HS-27A (cell line): ENCODE measurements at places on chromosomes 13 and 19.

GRCh38 chr13:40193286-40194223 is 472.9 kb downstream of the FOXO1 start:
- DNase-seq = no peak

DNA sequence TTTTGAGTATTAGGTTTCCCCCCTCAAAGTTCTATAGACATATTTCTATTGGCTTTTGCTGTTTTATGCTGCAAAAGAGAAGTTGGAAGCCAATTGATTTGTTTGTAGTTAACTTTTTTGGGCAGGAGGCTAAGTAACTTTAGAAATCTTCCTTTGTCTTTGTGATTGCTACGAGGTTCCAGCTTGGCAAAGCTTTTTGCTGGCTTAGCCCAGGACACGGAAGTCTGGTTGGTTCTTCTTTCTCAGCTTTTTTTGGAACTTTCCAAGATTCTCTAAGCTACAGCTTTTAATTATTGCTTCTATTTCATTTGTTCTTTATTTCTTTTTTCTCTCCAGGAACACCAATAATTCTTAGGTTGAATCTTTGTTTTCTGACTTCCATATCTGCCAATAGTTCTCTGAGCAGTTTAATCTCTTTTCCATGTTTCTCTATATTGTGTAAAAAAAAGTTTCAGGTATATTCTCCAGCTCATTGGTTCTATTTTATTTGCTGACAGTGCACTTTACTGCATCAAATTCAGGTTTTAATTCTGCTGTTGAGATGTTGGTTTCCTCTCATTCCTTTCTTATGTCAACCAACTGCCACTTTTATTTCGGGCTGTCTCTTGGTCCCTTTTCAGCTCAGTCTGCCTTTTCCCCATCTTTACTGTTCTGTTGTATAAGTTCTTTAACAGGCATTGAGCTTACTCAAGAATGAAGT is 27.8 kb downstream of the MBNL2 start:
- no peak for DNase-seq

DNA sequence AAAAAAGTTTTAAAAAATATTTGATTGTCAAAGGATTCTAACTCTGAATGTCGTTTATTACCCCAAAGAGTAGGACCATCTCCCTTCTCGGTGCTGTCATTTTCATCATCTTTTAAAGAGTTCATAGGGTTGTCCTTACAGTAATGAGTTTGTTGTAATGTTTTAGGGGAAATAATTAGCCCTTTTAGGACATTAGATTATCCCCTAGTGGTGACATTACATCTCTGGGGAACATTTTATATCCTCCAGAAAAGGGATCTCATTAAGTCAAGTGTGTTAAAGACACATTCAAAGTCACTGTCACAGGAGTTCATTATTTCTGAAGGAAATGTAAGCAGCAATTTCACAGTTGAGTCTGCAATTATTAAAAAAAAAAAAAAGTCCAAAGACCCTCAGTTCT is 99.3 kb upstream of the GJB6 start:
- no peak for DNase-seq

- DNase-seq = peak; percentile 8
Observed at GRCh38 chr13:31101472-31102170, 60.1 kb downstream of the HSPH1 start.

GRCh38 chr19:49502866-49503581 is 6.8 kb downstream of the RPS11 start:
- DNase-seq = no peak

- peak; percentile 27 for DNase-seq
Observed at GRCh38 chr19:54172471-54173358, at the start of gene TMC4. TSS of gene TMC4 (minus strand) at chr19:54173160. CDS start at chr19:54173117, 43 bp downstream.

GRCh38 chr19:17001603-17002183 is 24.9 kb downstream of the CPAMD8 start:
- no peak for DNase-seq

DNA sequence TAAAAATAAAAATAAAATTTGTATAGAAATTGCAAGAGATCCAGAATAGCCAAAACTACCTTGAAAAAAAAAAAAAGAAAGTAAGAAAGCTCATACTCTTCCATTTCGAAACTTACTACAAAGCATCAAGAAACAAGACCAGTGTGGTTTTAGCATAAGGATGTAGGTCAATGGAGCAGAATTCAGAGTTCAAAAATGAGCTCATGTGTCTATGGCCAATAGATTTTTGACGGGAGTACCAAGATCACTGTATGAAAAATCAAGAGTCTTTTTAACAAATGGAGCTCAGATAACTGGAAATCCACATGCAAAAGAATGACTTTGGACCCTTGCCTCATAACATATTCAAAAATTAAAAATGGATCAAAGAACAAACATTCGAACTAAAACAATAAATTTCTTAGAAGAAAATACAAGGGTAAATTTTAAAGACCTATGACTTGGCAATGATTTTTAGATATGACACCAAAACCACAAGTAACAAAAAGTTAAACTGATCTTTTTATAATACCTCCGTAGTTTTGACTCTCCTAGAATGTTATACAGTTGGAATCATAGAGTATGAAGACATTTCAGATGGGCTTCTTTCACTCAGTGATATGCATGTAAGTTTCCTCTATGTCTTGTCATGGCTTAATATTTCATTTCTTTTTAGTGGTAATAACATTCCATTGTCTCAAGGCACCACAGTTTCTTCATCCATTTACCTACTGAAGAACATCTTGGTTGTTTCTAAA is 43.2 kb downstream of the KLF12 start:
- DNase-seq = no peak

GRCh38 chr13:111642156-111642767 is 321.8 kb downstream of the TEX29 start:
- no peak for DNase-seq

DNA sequence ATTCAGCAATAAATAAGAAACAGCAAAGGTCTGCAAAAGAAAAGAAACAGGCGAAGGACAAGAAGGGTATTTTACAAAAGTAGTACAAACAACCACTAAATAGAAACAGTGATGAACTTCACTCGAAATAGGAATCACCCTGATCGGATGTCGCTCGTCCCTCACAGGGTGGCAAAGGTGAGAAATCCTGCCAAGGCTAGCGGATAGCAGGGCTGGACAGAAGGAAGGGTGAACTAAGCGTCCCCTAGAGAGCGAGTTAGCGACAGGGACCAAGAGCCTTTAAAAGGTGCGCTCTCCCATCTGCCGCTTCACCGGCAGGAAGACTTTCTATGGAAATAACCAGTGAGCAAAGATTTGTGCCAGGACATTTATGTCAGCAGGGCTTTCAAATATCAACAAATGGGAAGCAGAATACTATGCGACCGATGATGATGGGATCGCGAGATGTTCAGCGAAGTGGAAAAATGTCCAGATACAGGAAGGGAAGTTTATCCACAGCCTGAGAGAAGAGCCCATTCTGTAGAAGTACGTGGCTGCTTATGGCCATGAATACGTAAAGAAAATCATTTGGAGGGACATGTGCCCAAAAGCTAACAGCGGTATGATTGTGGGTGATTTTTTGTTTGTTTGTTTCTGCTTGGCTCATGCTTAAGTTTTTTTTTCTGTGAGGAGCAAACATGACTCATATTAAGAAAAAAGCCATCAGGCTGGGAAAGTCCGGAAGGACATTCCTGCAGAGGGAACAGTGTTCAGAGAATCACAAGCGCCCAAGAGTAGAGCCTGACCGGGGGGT is 18.9 kb downstream of the ELAVL1 start:
- no peak for DNase-seq

GRCh38 chr19:48190288-48190884 is 19.9 kb downstream of the ZSWIM9 start:
- no peak for DNase-seq

DNA sequence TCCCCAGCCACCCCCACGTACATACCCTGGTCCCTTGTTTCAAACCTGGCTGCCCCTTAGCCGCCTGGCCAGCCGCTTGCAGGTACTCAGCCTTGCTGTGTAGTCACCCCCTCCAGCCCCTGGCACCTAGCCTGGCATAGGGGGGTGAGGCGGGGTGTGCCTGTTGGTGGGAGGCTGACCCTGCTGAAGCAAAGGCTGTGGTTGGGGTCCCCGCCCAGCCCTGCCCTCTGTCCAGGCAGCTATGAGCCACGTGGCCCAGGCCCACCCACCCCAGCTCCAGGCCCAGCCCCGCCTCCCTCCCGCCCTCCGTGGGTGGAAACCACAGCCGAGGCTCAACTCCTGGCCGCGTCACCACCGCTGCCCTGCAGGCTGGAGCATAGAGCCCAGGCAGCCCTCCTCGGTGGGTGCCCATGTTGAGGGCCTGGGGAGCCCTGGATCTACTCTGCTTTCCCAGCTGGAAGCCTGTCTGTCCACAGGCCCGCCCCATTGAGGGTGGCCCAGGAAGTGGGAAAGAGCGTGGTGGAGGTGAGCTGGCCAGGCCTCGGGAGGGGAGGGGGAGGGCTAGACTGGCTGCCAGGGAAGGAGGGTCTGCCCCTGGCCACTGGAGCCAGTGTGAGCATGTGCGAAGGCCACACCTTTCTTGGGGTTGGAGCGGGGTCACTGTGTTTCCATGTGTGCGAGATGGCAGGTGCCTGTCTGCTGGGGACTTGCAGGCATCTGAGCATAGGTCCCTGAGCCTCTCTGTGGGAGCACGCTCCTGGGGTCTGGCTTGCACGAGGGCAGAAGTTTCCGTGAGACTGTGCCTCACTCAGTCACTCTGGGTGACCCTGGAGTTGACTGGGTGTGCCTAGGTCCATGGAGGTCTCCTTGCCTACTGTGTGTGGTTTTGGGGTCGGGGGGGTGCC is 31.0 kb downstream of the PAK4 start:
- no peak for DNase-seq

- no peak for DNase-seq
Observed at GRCh38 chr19:6958791-6959190, 62.4 kb downstream of the MBD3L2B start.

DNA sequence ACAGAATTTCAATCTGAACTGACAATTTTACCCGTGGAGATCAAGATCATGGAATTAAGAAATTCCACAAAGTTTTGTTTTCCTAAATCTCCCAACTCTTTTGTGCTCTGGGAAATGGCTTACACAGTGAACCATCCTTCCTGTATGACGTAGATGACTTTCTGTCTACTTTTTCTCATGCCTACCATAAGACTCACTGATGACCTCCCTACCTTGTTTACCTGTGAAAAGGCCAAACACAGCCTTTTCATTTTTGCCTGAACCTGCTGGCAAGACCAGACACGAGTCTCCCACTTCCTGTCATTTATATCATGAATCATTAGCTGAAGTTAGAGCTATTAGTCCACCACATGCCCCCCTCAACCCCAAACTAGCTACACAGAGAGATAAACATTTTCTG is 4.6 kb upstream of the KBTBD6 start:
- no peak for DNase-seq

DNA sequence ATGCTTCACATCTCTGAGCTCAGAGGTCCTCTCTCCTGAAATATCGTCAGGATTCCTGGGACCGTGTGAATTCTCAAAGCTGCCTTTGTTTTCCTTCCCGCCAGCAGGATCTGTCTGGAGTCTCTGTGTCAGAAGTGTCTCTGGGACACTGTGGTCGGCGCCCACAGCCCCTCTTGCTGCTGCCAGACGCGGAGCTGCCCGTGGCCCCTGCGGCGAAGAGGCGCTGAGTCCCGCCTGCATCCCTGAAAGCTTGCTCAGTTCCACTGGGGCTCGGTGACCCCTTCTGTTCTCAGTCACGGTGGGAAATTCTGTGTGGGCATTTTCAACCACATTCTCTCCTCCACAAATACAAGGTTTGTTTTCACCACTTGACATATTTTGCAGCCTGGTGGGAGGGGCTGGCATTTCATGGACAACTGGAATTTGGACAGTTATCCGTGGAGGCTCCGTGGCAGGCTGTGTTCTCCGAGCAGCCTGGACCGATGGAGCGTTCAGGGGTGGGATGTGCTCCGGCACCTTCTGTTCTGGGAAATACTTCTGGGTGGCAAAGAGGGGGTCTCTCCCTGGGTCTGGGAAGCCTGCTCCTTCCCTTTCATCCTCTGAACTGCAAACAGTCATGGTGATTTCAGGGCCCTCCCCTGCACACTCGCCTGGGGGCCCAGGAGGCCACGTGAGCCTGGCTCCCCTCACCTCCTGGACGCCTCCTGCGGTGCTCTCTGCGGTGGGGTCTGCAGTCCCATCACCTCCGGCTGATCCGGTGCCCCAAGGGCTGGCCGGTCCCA is 42.6 kb upstream of the GRTP1 start:
- DNase-seq = no peak

- DNase-seq = no peak
Observed at GRCh38 chr13:67506407-67506806, 276.3 kb upstream of the PCDH9 start.

DNA sequence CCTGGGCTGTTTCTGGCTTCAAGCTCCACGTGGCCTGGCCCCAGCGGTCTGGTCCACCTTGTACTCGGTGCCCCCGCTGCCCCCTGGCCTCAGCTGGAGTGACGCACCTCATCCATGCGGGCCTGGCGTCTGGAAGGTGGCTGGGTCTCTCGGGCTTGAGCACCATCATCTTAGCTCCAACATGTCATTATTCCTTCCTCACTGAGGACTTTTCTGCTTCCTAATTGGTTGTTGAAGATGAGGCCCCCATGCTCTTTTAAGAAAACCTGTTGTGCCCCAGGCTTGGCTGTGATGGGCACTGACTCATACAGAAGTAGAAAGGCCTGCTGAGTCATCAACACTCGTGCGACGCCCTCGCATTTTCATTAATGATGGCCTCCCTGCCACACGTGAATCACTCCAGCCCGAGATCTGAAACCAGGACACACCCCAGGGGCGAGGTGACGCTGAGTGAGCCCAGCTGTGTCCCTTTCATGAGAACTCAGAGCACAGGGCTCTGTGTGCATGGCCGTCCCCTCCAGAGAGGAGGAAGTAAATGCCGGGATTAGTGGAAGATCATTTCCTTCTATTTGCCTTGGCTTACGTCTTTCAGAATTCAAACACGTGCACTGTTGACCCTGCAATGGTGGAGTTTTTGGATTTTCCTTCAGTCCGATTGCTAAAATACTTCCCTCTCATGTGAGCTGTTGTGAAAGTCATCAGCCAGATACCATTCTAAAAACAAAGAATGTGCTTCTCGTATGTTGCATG is 14.0 kb upstream of the GJA3 start:
- peak; percentile 50 for DNase-seq

DNA sequence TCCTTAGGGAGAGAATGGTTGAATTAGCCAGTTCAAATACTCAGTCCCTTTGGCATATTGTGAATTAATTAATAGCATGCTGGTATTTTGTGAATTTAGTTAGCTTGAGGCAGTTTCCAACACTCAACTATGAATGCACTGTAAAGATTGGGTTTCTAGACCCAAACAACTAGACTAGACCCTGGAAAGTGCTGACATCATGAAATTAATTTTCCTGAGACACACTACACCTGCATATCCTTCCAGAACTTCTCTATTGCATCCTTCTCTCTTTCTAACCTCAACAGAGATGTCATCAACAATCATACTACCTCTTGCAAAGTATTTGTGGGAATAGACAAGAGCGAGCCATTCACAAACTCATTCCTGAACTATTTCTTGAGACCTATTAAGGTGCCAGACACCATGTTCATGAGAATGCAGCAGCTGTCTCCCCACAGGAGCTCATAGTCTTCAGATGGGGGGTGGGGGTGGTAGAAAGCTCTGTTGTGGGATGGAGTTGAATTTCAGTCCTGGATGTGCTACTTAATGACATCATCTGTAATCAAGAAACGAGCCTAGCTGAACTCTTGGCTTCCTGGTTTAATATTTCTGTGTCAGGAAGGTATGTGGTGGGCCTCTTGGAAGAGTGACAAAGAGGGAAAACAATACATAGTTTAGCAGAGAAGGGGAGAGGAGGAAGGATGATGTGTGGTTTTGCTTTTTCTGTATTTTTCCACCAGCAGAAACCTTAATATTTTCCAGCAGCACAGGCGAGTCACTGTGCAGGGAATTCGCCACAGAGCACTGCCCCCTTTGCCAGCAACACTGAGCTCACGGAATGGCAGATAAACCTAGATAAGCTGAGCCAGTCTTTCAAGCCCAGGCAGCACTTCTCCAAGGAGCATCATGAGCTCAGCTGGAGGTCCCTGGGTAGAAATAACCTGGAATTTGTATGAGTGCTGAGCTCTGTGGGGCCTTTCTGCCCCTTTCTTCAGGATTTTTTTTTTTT is 53.1 kb upstream of the CYSLTR2 start:
- no peak for DNase-seq
